Fibroblast of skin of left quadriceps (primary cell): ENCODE measurements at places on chromosomes 1 and 21.
A peak's percentile ranks its signal among the peaks of the same experiment; 100 is the strongest.

- DNase-seq, result no peak
Measured at GRCh38 chr1:231970684-231971083, 344.1 kb downstream of the DISC1 start.

- DNase-seq, result no peak
Measured at GRCh38 chr1:227907439-227908015, 40.2 kb downstream of the WNT9A start.

DNA sequence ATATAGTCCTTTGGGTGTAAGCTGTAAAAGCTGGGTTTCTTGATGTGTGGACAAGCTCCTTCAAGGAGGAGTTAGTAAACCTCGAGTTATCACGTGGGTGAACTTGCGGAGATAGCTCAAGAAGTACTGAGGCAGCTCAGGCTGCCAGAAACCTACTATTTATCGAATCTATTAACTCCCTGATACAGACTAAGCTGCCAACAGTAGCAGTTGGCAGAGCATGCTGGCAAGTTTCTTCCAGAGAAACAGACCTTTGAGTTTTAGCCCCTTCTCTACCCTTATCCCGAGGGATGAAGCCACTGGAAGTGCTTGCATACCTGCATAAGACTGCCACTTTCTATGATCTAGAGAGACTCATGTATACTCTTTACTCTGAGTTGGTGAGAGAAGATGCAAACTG is 624.5 kb upstream of the USP24 start:
- DNase-seq, result no peak

DNA sequence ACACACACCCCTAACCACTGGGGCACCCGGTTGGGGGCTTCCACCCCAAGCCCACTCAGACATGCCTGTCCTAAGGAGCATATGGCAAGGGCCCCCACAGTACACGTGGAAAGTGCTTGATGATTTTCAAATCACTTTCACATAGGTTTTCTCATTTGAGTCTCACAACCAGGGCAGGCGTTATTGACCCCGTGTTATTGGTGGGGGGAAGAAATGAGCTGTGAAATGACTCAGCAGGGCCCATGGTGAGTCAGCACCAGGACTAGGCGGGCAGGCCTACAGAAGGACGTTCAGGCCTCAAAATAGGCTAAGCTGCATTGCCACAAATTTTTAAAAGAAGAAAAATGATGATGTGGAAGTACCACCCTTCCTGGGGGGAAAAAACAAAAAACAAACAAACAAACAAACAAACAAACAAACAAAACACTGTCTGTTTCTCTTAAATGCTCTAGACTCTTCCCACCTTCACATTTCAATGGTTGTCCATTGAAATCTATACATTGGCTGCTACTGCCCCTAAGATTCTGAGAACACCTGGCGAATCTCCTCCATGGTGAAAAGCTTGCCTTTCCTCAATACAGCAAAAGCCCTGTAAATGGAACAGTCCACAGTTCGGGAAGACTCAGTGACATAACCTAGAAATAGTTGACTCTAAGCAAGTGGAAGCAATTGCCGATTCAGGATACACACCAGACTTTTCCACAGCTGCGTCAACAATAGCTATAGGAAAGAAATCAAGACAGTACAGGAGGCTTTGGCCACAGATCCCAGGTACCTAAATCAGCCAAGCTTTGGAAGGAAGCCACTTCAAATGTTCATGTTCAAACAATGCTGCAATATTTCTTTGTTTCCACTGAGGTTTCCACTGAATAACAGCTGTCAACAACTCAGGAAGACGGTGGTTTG is 234.7 kb downstream of the TOMM20 start:
- DNase-seq, result peak; percentile 68

DNA sequence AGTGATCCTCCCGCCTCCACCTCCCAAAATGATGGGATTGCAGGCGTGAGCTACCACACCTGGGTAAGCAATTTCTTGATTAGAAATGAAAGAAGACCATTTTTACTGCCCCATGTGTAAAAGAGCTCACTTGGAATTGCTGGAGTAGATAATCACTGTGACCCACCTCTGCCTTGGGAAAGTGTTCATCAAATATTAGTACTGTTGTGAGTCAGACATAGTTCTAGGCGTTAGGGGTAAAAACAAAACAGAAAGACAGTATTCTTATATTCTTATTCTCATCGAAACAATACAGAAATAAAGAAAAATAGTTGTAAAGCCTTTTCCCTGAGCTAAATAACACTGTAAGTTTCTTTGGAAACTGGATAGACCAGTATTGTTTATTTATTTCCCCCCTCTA is 36.2 kb downstream of the CELF3 start:
- DNase-seq, result no peak

GRCh38 chr1:155833665-155834295 is 23.2 kb downstream of the GON4L start:
- no peak for DNase-seq

- no peak for DNase-seq
Measured at GRCh38 chr1:6504887-6505286, 13.4 kb upstream of the PLEKHG5 start.

GRCh38 chr1:186374303-186375151 is 526 bp downstream of the TPR start:
- DNase-seq, result no peak

GRCh38 chr21:44738621-44739020 is 27.2 kb upstream of the TSPEAR start:
- no peak for DNase-seq

GRCh38 chr1:24139841-24140425 is 3.0 kb downstream of the IL22RA1 start:
- no peak for DNase-seq

DNA sequence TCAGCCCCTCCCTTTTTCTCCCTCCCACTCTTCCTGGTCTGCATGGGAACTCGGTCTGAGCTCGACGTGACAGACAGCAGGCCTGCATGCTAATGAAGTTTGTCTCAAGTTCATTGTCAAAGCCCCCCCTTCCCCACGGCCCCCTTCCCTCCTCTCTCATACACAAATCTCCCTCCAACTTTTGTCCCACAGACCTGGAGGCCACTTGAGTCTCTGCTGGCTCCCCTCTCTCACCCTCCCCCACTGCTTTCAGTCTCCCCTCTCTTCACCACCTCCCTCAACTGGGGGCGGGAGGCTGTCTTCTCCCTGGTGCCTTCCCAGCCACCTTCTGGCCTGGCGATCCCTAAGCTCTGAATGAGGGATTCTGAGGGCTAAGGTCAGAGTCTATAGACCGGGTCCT is 61.3 kb downstream of the RHBG start:
- DNase-seq, result no peak

DNA sequence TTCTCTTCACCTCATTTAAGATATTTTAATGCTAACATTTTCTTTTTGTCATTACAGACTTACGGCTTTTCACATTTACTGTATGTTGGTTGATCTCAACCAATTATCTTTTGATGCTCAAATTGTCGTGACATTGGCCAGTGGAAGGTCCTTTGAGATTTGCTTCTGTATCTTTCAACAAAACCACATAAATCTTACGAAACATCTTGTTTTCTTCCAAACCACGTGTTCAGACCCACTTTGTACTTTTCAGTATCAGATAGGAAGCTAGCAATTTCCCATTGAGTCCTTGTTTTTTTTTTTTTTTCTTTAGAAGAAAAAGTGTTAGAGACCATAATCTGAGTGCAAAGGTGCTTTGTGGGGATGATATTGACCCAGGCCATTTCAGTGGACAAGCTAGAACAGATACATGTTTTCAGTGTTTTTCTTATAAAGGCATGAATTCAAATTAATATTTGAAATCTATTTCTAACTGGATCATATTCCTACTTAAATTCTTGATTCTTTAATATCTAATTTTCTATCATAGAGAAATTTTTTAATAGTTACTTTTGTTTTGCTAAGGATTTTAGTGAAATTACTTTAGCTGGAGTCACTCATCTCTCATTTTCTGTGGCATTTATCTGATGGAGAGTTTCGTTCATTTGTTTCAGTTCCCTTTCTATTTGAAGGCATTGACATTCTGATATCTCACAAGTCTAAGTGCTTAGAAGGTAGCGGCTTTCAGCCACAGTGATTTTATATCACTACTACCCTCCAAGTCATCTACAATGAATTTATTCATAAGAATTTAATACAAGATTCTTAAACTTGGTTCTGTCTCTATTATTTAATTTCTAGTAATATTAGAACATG is 26.7 kb downstream of the ATG4C start:
- no peak for DNase-seq

DNA sequence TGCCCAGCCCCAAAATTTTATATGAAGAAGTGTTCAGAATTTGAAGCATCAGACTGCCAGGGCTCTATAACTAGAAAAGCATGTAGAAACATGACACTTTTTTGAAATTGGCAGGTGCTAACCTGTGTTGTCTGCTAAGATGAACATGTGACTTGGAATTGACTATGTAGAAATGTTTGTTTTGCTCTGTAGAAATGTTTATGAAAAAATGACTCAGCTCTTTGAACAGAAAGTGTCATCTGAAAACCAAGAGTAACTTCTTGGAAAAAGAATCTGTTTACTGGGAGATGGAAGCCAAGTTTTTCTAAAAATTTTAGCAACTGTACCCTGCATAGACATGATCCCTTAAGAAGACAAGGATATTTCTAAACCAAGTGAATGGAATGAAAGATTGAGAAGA is 59.2 kb downstream of the LHX9 start:
- no peak for DNase-seq

DNA sequence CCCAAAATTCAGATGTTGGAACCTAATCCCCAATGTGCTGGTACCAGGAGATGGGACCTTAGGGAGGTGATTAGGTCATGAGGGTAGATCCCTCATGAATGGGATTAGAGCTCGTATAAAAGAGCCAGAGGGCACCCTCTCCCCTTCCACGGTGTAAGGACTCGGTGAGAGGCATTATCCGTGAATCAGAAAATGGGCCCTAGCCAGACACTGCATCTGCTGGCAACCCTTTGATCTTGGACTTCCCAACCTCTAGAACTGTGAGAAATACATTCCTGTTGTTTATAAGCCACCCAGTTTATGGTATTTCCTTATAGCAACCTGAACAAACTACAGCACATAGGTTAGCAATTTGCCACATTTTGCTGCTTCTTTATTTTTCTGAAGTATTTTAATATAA is 14.5 kb upstream of the JAM2 start:
- DNase-seq, result no peak

DNA sequence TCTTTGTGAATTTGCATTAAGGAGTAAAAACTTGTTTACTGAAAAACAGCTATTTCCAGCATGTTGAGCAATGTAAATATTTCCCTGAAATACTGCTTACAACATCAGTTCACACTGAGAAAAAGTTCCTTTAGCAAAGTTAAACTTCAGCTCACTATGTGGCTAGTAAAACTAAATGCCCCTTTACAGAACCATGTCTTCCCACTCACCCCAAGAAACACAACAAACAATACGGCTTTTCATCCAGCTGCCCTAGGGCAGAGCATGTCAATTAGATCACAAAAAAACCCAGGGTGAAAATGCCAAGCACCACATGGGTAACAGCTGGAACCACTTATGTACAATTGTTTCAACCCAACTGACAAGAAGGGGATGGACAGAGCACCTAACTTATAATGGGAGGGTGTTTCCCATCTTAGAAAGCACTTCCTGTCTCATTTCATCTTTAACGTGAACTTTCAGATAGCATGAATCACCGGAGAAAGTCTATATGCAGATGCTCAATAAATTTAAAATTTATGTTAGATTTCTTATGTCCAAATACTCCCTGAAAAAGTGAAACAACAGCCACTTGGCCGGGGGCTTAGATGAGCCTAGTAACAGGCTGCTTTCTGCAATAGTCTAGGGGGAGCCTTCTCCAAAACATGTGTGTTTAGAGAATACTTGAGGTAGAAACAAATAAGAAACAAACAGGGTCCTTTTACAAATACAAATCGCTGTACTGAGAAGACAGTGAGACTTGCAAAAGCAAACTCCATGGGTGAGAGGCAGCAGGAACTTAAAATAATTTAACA is 6.6 kb downstream of the NID1 start:
- peak; percentile 13 for DNase-seq

GRCh38 chr1:47867438-47868347 is 129.5 kb downstream of the TRABD2B start:
- DNase-seq, result no peak

- no peak for DNase-seq
Measured at GRCh38 chr1:68495532-68495931, 1.4 kb downstream of the DEPDC1 start.

DNA sequence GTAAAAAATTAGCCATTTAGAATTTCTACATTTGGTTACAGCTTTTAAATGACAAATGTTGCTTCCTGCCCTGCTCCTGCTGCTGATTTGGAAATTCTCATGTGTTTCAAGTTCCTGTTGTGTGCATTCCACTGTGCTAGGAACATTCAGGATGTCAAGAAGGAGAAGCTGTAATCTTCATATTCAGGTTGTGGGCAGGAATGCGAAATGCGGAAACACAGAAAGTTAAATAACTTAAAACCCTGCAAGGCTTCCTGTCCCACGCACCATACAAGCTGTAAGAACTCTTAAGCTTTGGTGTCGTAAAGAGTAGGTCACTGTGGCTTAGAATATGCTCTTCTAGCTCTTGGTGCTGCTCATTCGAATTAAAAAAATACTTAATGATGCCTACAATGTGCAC is 52.6 kb downstream of the S100B start:
- DNase-seq, result no peak

GRCh38 chr1:40039245-40039756 is 1.2 kb upstream of the CAP1 start:
- DNase-seq, result no peak

DNA sequence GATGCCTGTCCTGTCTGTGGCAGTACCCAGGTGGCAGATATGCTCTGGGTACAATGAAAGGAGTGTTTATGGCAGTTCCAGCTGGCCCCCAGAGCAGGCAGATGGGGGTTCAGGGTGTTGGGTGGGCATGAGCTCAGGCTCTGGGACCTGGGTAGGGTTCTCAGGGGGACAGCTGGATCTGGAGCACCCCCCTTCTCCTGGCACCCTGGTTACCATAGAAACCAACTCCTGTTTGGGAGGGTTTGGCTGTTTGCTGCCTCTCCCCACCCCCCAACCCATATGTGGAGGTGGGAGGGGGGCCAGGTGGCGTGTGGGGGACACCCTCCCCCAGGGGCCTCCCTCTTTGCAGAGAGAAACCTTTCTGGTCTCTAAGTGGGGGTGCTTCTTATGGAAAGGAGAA is 7.1 kb downstream of the FOXO6 start:
- no peak for DNase-seq

DNA sequence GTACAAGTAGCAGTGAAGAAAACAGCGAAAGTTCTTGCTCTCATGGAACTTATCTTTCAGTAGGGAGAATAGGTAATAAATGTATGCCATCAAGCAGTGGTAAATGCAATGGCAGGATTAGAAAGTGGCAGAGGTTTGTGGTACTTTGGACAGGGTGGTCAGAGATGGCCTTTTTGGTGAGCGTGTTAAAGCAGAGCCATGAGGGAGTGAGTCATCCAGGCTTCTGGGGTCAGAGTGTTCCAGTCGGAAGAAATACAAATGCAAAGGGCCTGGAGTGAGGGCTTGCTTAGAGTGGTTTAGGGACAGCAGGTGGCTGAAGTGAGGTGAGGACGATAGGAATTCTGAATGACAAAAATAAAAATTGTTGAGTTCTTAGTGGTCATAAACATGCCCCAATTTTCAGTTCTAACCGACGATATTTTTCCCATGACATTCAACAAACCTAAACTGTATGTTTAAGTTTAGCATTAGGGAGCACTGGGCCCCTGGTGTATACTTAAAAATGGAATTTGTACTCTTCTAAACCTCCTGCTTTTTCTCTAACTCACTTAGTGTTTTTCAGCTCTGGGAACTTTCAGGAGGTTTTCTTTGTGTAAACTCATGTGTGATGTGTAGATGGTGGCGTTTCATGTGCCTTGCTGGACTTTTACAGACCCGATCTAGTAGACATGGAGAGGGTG is 78.2 kb downstream of the MACF1 start:
- DNase-seq, result no peak

- no peak for DNase-seq
Measured at GRCh38 chr1:35924838-35925237, 6.1 kb upstream of the AGO3 start.
